Naive thymus-derived CD4-positive, alpha-beta T cell (primary cell): ENCODE measurements at places on chromosomes 2 and 18.

GRCh38 chr2:219628235-219628985 lies 980 bp downstream of the SLC4A3 start:
- H3K4me1 ChIP-seq = no peaks in the 10 kb centered on the region
- H3K4me3 ChIP-seq = no peak overlapping the region
- no peak for DNase-seq

GRCh38 chr2:2764001-2764355 lies 432.9 kb upstream of the MYT1L start:
- no peak overlapping the region for H3K27ac ChIP-seq
- H3K4me1 ChIP-seq = no peaks in the 10 kb centered on the region
- H3K36me3 ChIP-seq = no peaks in the 10 kb centered on the region

DNA sequence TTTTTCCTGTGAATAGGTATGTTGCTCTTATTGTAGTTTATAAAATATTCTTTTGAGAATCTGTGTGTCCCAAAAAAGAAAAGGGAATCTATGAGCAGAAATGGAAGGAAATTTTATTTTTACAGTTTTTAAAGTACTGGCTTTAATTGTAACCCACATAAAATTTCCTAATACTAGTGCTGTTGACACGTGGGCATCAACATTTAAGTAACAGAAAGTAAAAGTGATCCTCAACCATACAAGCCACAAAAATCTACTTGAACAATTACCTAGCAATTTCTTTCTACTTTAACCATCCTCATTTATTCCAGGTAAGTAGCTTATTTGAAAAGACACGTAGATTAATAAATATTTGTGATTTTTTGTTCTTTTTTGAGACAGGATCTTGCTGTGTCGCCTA lies 62.0 kb downstream of the MAP3K20 start:
- no peak for DNase-seq
- H3K4me3 ChIP-seq = no peak overlapping the region
- H3K27ac ChIP-seq = no peak overlapping the region
- H3K4me1 ChIP-seq = peaks cover 6% of the 10 kb centered on the region
- H3K27me3 ChIP-seq = no peaks in the 10 kb centered on the region

DNA sequence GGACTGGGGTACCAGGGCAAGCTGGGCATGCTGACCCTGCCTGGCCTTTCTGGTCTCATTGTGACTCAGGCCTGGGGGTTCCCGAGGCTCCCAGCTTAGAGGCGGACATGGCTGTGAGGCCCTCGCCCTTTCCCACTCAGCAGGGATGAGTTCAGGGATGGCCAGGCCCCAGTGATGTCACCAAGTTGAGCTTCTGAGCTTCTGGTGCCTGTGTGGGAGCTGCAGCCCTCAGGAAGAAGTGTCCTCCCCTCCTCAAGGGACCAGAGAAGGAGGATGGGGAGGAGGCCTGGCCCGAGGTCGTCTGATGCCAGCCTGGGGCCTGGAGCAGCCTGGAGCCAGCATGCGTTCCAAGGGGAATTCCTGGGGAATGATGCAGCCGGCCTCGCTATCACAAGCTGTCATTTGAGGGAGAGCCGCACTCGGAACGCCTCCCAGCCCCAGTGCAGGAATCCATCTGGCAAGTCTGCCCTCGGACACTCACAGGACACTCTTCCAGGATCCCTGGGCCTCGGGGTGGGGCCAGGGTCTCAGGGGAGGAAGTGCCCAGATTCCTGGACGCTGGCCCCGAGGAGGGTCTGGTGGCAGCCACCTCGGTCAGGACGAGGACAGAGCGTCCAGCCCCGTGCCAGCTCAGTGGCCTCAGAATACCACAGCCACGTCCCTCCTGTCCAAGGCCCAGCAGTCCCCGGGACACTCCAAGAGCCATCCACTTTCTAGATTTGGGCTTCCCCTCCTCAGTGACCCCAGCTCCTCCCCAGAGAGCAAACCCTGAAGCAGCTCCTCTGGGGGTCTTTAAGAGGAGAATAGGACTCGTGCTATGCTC lies 61.2 kb upstream of the GPC1 start:
- DNase-seq = no peak
- no peaks in the 10 kb centered on the region for H3K36me3 ChIP-seq
- no peak overlapping the region for H3K4me3 ChIP-seq
